ENCODE measurements at places on chromosomes 3 and 15.

- DNase-seq = no peak
Observed at GRCh38 chr3:3735919-3736318, 63.3 kb upstream of the LRRN1 start.

GRCh38 chr3:79767905-79768267 lies at the start of gene ROBO1:
Gene ROBO1, minus strand, starts transcription at chr3:79767998.
- DNase-seq = no peak

- DNase-seq = no peak
Observed at GRCh38 chr3:25533399-25533798, 105.3 kb downstream of the RARB start.

GRCh38 chr15:75545064-75545463 lies 34.1 kb downstream of the PTPN9 start:
- DNase-seq = no peak

- peak; percentile 45 for DNase-seq
Observed at GRCh38 chr3:188170461-188171459, 16.8 kb downstream of the LPP start.

DNA sequence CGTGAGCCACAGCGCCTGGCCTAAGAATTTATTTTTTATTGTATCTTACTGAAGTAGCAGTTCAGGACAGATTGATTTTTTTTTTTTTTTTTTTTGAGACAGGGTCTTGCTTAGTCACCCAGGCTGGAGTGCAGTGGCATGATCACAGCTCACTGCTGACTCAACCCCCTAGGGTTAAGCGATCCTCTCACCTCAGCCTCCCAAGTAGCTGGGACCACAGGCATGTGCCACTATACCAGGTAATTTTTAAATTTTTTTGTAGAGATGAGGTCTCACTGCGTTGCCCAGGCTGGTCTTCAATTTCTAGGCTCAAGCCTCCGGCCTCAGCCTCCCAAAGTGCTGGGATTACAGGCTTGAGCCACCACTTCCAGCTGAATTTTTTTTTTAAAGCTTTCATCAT lies 99.8 kb upstream of the HERC1 start:
- peak; percentile 15 for DNase-seq
